Urinary bladder (tissue), 4 donors: ENCODE measurements at places on chromosomes 13 and 19. TPM values are rescaled to one million over a fixed set of nuclear protein-coding genes. Genes with fewer than 3 reads are reported as not detected.

Gene POU2F2
- 0.95 TPM for total RNA-seq

DNA sequence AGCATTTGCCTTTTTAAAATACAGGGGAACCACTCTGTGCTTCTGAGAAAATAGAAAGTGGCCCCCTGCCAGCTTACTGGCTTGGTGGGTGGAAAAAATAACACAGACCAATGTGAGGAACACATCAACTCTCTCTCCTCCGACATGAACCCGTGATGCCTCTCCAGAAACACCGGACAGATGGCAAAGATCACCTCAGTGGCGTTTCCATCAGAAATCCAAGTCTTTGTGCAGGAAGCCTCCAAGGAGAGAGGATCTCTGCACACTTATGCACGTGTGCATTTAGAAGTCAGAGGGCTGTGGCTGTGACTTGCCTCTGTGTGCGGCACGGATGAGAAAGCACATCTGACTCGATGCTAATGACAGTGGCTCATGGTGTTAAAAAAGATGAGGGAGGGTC, 112.3 kb upstream of the KLF12 start:
- no peak for DNase-seq

GRCh38 chr13:84366506-84366905, 484.2 kb upstream of the SLITRK1 start:
- no peak for DNase-seq

Gene OR7A17
- not detected for total RNA-seq

- no peak for DNase-seq
These were observed 10.2 kb upstream of the SLC7A9 start for GRCh38 chr19:32879741-32880140.

- no peak for DNase-seq
These were observed 204.3 kb upstream of the IPO5 start for GRCh38 chr13:97749174-97749573.

Gene ZNF790
- total RNA-seq, result 20.1 TPM

GRCh38 chr13:102846261-102847015, 606 bp downstream of the ERCC5 start:
- peak; percentile 26 for DNase-seq

Gene GRIN3B
- not detected for total RNA-seq

- peak; percentile 59 for DNase-seq
These were observed 157.2 kb downstream of the TM9SF2 start for GRCh38 chr13:99658261-99658991.

Gene ZNF208
- total RNA-seq, result 1.1 TPM

GRCh38 chr19:46480415-46480814, 9.1 kb upstream of the PNMA8A start:
- peak; percentile 86 for DNase-seq

Gene DHDH
- 0.37 TPM for total RNA-seq

GRCh38 chr19:38386300-38386970, 1.4 kb downstream of the GGN start:
- no peak for DNase-seq

Gene LILRA2
- total RNA-seq, result 0.95 TPM

Gene ERVV-1
- total RNA-seq, result not detected

Gene HIPK4
- total RNA-seq, result not detected

Gene ANO8
- total RNA-seq, result 4.1 TPM

Gene RNF225
- total RNA-seq, result not detected

- no peak for DNase-seq
These were observed 391.8 kb downstream of the FGF9 start for GRCh38 chr13:22062478-22063205.

Gene KLK2
- not detected for total RNA-seq

- DNase-seq, result no peak
These were observed 1001.1 kb downstream of the OLFM4 start for GRCh38 chr13:54029720-54030119.

GRCh38 chr13:99774644-99775043, 196.9 kb downstream of the ZIC5 start:
- DNase-seq, result no peak

Gene DAND5
- total RNA-seq, result not detected

DNA sequence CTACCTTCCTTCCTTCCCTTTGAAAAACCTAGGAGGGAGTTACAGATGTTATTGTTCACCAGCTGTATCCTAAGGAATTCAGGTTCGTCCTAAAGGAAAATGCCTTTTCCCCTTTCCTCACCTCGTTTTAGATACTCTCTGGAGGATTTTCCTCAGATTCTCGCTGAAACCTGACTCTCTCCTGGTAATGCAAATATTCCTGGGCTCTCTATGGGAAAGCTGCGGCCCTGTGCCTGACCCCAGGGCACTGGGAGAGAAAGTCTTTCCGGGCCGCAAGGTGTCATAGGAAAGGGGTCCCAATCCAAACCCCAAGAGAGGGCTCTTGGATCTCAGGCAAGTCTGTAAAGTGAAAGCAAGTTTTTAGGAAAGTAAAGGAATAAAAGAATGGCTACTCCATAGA, 13.1 kb upstream of the OR1M1 start:
- DNase-seq, result no peak

GRCh38 chr13:94858856-94859255, 146.5 kb upstream of the SOX21 start:
- DNase-seq, result no peak

- DNase-seq, result no peak
These were observed 3.5 kb upstream of the LILRB1 start for GRCh38 chr19:54626757-54627156.

Gene GPALPP1
- total RNA-seq, result 46.8 TPM

DNA sequence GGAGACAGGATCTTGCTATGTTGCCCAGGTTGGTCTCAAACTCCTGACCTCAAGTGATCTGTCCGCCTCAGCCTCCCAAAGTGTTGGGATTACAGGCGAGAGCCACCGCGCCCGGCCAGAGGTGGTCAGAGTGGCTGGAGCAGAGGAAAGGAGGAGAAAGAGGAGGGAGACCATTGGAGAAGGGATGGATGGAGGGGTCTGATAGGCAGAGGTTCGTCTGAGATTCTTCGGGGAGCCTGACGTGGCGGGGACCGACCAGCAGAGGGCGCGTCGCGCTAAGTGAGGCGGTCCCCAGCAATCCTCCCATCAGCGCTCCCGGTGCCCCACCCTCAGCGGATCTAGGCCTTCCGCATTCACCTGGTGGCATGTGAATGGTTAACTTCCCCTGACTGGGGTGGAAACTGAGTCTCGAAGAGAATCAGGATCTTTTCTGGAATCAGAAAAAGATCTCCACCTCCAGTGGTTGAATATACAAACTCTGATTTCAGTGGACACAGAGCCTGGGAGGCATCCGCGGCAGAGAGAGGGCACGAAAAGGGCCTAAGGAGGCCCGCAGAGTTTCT, 8.8 kb downstream of the GTPBP3 start:
- no peak for DNase-seq

GRCh38 chr19:43526884-43527859, at the start of gene ETHE1:
Gene ETHE1, minus strand, starts transcription at chr19:43527201. Its CDS starts 24 bp downstream, at chr19:43527177.
- DNase-seq, result no peak

GRCh38 chr13:101289764-101290163, 126.5 kb downstream of the NALCN start:
- peak; percentile 8 for DNase-seq

Gene TMPRSS9
- 0.11 TPM for total RNA-seq

Gene CGB7
- total RNA-seq, result not detected

DNA sequence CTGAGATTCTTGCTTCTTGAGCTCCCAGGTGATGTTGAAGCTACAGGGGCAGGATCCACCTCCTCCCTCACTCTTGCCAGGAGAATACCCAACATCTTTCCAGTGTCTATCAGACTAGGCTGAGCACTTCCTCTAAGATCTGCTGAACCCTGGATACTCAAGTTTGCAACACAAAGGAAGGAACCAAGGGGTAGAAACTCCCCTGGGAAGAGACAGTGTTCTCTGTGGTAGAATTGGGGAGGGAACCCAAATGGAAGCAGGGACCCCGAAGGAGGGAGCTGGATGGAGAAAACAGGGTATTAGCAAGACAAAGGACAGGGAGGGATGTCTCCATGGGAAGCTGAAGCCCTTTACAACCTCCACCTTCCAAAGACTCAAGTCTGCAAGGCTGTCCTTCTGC, 117.6 kb downstream of the DNAJC15 start:
- DNase-seq, result no peak

Gene TEAD2
- total RNA-seq, result 21.1 TPM

- DNase-seq, result no peak
These were observed 4.7 kb downstream of the F7 start for GRCh38 chr13:113110048-113110851.

Gene RFPL4AL1
- total RNA-seq, result not detected

GRCh38 chr13:25249001-25249543, 38.2 kb downstream of the MTMR6 start:
- DNase-seq, result no peak

Gene SYT3
- total RNA-seq, result 0.16 TPM

Gene KIR2DL1
- not detected for total RNA-seq
